ENCODE measurements at places on chromosomes 16 and 17.

GRCh38 chr16:84839054-84839453, 19.3 kb downstream of the CRISPLD2 start:
- DNase-seq: no peak

GRCh38 chr17:46895171-46895570, 27.8 kb upstream of the GOSR2 start:
- no peak for DNase-seq

GRCh38 chr17:45146890-45147580, 1.2 kb upstream of the HEXIM1 start:
- DNase-seq: no peak

- no peak for DNase-seq
Observed at GRCh38 chr16:81891736-81892364, 112.8 kb downstream of the PLCG2 start.

- no peak for DNase-seq
Observed at GRCh38 chr17:82134101-82134500, 36.1 kb upstream of the FASN start.

DNA sequence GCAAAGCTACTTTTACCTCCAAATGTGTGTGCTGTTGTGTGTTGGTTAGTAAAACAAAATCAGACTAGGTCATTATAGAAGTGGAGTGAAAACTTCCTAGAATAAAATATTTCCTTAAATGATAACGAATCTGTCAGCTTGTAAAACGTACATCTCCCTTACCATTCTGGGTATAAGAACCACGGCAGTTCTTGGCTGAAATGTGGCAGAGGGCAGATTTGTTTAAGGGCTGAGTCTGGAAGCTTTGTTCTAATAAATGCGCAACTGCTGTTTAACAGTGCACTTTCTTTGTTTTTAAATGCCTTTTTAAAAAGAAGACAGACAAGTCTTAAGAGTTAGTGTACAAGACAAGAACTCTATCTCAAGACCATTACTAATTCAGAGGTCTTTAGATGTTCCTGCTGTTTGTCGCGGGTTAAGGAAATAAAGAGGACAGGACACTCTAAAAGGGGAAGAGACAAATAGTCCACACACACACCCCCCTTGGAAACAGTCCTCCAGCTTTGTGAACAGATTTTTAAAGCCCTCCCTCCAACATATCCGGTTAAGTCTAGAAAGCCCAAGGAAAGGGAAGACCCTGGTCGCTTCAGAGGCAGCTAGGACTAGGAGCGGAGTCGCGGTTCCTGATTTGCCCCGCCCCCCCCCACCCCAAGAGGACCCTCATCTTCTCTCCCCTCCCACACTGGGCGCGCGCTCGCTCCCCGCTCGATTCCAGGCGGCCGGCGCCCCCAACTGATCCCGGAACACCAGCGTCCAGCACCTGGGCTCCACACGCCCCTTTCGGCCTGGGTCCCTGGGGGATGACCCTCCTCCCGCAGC, 658 bp downstream of the SYNRG start:
- no peak for DNase-seq

DNA sequence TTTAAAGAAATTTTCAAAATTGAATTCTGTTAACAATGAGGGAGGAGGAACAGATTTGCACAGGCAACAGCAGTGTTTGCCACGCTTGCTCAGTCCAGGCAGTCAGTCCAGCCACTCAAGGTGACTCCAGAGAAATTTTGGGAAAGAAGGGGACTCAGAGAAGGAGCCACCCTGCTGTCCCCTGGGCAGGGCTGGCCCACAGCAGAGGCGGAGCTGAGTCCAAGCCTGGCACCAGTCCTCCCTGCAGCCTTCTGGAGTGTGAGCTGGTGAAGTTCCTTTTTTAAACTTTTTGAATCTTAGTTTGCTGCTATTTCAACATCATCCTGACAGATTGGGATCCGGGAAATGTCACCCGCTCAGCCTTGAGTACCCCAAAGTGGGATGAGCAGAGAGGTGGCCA, 14.5 kb upstream of the SLC47A2 start:
- DNase-seq: no peak

DNA sequence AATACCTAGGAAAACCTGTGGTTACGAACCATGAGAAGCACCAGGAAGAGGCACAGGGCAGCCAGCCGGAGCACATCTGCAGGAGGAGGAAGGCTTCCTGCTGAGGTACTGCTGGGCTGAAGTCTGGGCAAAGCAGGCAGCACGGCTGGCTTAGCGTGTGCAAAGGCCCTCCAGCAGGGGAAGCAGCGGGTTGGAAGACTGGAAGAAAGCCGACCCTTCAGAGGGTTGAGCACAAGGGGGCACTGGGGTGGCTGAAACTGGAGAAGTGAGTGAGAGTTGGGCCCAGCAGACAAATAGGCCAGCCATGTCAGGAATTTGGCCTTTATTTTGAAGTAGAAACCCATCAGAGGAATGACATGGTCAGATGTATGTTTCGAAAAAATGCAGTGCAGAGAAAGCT, 12.1 kb upstream of the HSD3B7 start:
- no peak for DNase-seq

All from stimulated activated CD8-positive, alpha-beta memory T cell treated with anti-CD3 and anti-CD28 coated beads, Interleukin-4, amount 100 ng/mL, for 48 hours (primary cell).